Thoracic aorta (tissue), 2 donors: ENCODE measurements at places on chromosomes 2 and 18. TPM values are rescaled to one million over a fixed set of nuclear protein-coding genes. Genes with fewer than 3 reads are reported as not detected.
A peak's percentile ranks its signal among the peaks of the same experiment; 100 is the strongest.

DNA sequence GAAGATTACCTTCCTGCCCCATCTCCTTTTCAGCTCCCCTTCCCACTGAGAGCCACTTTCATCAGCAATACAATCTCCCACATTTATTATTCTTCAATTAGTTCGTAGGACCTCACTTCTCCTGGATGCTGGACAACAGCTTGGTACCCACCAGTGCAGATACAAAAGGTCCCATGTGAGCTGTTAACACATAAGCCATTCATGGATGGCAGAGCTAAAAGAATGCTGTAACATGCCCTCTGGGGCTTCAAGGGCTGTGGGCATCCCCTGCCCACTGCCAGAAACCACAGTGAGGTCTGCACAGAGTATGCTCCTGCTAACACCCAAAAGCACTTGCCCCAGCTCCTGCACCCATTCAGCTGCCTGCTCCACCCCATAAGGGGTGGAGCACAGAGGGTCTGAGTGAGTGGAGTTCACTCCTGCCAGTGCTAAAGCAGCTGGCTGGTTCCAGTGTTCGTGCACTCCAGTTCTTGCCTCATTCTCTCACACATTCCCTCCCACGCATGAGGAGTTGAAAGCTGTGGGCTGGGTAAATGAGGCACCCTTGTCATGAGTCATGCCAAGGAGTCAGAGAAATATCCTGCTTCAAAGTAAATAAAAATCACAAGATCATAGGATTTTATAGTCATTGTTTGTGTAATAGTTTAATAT, 305.9 kb upstream of the TMEFF2 start:
- no peaks in the 10 kb centered on the region for H3K36me3 ChIP-seq
- no peak overlapping the region for H3K4me3 ChIP-seq
- H3K27ac ChIP-seq: no peak overlapping the region
- no peak for DNase-seq
- no peaks in the 10 kb centered on the region for H3K27me3 ChIP-seq
- H3K4me1 ChIP-seq: no peaks in the 10 kb centered on the region

DNA sequence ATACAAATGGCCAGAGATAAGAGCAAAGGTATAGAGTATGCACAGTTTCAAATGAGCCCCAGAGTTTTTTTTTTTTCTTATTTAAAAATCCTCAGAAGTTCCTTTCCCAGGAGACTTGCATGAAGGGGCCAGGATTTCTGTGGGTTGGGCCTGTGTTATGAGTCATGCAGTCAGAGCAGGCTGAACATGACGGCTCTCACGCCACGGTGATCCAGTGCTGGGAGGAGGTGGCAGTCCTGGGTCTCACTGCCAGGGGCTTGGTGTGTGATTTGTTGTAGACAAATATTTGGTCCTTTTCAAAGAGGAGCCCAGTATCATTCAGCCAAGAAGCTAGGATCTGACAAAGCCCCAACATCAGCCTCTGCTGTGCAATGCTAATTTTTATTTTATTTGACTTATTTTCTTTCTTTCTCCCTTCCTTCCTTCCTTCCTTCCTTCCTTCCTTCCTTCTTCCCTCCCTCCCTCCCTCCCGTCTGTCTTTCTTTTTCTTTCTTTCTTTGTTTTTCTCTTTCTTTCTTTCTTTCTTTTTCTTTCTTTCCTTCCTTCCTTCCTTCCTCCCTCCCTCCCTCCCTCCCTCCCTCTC, 10.4 kb upstream of the KCNE4 start:
- H3K4me3 ChIP-seq: peak overlapping the region; percentile 46
- H3K27ac ChIP-seq: peak overlapping the region; percentile 62
- DNase-seq: peak; percentile 74
- H3K27me3 ChIP-seq: no peaks in the 10 kb centered on the region

FBXO15 gene
- 1.8 TPM for total RNA-seq

DNA sequence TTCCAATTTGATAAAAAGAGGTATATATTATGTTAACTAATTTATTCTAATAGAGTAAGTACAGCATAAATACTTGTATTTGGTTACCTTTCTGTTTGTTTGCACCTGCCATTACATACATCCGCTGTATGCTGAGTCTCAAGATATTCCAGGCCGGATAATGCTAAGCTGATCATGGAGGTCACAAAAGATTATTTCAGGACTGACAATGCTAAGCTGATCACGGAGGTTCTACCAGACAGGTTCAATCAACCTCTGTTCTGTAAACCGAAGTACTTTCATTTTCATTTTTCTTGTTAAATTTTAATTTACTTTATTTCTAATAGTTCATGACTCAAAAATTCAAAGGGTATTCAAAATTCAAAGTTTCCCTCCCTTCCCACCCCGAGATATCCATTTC, 31.1 kb downstream of the PNO1 start:
- no peak overlapping the region for H3K4me3 ChIP-seq
- H3K27ac ChIP-seq: no peak overlapping the region
- no peaks in the 10 kb centered on the region for H3K27me3 ChIP-seq
- H3K4me1 ChIP-seq: peaks cover 20% of the 10 kb centered on the region

ITGB6 gene
- not detected for total RNA-seq
